ENCODE measurements at places on chromosomes 13 and 19.

DNA sequence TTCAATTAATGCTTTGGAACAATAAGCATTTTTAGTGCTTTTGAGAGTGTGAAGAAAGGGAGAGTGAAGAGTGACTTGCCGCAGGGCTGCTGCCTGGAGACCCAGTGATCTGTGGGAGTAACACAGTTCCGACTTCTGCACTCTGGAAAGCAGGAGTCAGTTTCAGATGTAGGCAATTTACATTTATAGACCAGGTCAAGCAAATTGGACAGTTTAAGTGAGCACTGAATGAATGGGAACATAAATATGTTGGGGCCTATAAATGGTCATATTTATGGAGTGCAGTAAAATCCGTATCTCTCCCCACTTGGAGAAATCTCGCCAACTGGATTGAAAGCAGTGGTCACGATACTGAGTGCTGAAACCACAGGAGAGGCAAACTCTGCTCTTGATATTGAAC is 9.4 kb upstream of the SHISA2 start:
- no peak for DNase-seq

GRCh38 chr19:53432088-53432661 is 391 bp downstream of the ZNF761 start:
- no peak for DNase-seq

DNA sequence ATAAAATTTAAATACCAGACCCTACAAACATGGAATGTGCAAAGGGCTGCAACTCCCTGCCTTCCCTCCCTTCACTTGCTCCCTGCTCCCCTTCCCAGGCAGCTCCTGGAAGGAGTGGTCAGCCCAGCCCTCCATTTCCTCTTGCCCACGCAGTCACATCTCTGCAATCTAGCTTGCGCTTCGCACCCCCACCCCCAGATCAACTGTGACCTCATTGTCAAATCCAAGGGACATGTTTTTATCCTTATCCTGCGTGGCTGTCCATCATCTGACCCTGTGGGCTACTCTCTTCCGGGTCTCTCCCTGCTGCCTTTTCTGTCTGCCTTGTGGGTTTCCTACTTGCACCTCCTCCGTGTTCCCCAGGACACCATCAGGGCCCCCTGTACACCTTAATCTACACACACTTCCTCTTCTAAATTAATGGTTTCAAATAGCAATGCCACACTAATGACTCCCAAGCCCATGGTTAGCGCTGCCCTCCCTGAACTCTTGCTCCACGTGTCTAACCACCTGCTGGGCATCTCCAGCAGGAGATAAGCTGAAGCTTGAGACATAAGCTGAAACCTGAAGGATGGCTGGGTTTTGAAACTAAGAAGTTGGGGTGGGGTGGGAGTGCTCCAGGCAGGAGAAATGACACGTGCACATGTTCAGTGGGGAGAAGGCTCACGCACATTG is 118.3 kb downstream of the USP12 start:
- DNase-seq = no peak

DNA sequence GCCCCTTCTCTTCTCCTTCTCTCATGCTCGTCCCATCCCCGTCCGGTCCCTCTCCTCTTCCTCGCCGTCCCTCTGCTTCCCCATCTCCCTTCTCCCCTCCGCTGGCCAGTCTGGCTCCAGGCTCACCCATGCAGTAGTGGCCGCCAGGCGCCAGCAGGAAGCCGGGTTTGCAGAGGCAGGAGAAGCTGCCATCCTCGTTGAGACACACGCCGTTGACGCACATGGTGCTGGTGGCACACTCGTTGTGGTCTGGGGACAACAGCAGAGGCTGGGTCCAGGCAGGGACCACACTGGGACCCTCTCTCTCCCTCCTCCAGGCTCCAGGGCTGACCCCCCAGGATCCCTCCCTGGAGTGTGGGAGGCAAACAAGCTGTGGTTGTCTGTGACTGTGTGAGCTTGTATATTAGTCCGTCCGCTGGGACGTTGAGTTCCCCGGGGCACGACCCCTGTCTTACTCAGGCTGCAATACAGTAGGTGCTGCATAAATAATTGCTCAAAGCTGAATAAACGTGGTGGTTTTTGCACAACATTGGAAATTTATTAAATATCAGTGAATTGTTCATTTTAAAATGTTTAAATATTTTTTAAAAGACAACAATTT is 16.4 kb downstream of the FBN3 start:
- no peak for DNase-seq

DNA sequence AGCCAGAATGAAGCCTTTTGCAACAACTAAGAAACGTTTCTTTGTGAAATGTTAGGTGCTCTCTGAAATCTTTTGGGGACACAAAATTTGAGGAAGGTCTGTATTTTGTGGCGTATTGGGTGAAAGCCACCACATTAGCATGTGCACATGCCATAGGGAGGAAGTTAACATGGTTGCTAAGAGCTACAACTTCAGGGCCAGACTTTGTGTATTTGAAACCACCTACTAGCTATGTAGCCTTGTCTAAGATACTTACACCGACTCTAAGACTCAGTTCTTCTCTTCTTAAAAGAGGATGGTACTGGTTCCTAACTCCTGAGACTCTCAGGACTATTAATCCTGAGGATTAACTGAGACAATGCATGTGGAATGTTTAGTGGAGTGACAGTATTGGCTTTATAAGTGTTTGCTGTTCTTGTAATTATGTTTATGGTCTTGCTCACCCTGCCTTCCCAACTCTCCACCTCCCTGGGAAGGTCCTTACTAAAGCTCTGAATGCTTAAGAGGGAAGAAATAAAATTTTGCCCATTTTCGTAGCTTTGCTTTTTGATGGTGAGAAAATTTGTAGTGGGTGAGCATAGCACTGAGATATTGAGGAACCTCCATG is 15.5 kb downstream of the SERP2 start:
- no peak for DNase-seq

DNA sequence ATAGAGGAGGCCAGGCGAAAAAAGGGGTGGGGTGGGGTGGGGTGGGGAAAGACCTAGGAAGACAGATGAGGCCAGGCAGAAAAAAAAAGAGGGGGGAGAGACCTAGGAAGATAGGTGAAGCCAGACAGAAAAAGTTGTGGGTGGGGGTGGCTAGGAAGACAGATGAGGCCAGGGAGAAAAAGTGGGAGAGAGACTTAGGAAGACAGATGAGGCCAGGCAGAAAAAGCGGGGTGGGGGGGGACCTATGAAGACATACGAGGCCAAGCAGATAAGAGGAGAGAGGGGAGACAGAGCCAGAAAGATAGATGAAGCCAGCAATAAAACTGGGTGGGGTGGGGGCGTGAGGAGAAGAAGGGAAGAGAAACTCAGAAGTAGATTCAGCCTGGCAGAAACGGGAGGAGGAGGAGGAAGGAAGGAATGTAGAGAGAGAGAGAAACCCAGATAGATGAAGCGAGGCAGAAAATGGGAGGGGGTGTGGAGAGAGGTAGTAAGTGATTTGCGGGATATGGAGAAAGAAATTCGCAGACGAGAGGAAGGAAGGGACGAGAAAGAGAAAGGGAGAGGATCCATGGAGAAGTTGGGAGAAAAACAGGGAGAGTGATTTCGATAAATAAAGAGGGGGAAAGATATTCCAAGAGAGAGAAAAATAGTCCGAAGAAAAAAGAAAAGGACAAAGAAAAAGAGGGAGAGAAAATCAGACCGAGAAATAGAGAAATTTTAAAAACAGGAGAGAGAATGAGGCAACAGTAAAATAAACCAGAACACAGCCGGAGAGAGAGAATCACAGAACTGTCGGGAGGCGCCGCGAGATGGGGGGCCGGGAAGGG is 12.2 kb upstream of the CACNG6 start:
- no peak for DNase-seq

DNA sequence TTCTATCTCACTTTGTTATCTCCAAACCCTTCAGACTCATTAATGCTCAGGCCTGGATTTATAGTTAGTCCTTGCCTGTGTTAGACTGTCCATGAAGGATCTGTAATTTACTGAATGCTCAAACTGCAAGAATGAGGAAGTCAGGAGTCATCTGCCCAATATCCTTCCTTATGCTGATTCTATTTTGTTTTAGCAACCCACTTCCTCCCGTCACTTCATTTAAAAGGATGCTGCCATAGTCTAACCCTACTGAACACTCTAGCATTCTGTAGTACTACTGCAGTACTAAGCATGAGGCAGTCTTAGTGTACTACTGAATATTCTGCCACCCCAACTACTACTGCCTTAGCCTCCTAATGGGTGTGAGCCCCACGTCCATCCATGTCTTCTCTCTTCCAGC is 1.5 kb downstream of the FCAR start:
- DNase-seq = no peak

DNA sequence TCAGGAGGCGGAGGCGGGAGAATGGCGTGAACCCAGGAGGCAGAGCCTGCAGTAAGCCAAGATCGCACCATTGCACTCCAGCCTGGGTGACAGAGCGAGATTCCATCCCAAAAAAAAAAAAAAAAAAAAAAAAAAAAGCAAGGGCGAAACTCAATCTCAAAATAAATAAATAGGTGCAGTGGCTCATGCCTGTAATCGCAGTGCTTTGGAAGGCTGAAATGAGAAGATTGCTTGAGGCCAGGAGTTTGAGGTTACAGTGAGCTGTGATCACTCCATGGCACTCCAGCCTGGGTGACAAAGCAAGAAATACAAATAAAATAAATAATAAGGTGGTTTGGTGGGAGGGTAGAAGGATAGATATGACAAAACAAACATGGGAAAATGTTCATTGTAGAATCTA is 39.0 kb upstream of the CYP2S1 start:
- DNase-seq = no peak

DNA sequence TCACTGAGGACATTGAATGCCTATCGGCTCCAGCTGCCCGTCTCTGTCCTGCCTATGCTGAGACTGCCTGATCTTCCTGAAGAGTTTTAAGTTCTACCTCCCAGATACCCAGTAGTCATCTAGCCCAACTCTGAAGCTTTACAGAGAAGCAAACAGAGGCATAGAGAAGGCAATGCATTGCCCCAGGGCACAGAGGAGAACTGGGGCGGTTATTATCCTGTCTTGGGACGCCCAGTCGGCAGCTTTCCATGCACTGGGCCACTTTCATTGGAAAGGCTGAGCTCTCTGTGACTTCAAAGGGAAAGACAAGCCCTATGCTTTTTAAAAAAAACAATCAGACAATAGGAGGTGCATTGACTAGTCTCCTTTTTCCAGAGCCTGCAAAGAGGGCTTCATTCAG is 71.6 kb downstream of the HSPH1 start:
- DNase-seq = no peak

DNA sequence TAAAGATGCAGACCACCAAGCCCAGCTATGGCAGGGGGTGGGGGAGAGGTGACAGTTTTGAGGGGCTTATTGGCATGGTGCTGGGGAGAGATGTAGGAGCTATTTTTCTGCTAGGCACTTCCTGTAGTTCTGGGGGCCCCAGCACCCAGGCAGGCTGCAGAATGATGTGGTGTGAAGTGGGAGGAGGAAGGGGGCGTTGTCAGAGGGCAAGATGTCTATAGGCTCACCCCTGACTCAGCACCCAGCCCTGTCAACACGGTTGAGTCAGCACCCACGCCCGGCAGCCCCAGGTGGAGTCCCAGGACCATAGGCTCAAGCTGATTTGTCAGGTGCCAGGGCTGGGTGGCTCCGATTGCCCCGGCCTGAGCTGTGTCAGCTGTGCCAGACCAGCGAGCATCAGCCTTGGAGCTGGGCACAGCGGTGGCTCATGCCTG is 5.8 kb downstream of the KLF2 start:
- peak; percentile 94 for DNase-seq

DNA sequence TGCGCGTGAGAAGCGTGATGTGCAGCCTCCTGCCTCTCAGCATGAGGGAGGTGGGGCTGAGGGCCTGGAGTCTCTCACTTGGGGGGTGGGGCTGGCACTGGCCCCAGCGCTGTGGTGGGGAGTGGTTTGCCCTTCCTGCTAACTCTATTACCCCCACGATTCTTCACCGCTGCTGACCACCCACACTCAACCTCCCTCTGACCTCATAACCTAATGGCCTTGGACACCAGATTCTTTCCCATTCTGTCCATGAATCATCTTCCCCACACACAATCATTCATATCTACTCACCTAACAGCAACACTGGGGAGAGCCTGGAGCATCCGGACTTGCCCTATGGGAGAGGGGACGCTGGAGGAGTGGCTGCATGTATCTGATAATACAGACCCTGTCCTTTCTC is 8.7 kb downstream of the CD177 start:
- no peak for DNase-seq

GRCh38 chr13:23741879-23742510 is 147.2 kb downstream of the MIPEP start:
- no peak for DNase-seq

DNA sequence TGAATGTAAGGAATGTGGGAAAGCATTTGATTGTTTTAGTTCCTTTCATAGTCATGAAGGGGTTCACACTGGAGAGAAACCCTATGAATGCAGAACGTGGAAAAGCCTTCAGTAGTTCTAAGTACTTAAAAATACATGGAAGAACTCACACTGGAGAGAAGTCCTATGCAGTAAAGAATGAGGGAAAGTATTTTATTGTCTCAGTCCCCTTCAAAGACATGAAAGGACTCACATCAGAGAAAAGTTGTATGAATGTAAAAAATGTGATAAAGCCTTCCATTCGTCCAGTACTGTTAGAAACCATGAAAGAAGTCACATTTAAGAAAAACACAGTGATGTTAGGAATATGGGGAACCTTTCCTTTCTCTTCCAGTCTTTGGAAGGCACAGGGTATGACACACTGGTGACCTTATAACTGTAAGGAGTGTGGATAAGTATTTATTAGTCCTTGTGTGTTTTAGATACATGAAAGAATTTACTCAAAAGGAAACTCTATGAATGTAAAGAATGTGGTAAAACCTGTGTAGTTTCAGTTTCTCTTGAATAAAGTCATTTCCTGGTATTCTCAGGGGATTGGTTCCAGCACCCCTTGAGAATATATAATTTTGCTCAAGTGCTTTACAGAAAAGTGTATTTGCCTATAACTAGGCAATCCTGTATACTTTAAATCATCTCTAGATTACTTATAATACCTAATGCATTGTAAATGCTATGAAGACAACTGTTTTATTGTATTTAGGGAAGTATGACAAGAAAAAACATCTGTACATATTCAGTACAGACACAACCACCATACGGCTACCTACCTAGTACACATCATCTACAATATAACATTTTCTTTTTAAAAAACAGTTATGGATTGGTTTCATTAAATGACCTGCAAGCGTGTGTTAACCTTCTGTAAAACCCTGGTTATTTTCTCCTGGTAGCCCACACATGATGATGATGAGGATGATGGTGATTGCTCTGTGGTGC is 52.8 kb downstream of the ZNF823 start:
- DNase-seq = no peak

DNA sequence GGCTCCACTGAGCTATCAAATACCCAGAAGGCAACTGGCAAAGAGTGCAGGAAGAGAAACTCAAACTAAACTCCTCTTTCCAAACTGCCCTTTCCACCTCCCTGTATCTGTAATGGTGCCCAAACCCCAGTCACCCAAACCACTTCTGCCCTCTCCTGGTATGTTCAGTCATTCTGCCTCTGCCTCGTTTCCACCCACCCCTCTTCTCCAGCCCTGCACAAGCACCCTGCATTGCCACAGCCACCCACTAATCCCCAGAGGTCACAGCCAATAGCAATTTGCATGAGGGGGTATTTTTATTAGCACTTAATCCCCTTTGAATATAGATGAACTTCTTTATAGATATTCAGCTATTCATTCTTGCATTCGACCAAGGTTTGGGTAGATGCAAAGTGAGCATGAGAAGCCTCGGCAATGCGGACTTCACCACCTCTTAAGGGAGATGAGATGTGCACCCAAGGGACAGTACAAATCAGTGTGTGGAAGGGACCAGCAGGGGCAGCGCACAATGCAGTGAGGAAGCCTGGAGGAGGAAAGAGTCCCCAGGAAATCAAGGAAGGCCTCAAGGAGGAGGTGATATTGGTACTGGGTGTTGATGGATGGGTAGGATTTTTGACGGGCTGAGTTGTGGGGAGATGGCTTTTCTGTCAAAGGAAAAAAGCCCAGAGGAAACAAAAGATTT is 12.4 kb downstream of the TMEM272 start:
- DNase-seq = peak; percentile 53
